AG08395 (cell line): ENCODE measurements at places on chromosomes 5 and 9.

DNA sequence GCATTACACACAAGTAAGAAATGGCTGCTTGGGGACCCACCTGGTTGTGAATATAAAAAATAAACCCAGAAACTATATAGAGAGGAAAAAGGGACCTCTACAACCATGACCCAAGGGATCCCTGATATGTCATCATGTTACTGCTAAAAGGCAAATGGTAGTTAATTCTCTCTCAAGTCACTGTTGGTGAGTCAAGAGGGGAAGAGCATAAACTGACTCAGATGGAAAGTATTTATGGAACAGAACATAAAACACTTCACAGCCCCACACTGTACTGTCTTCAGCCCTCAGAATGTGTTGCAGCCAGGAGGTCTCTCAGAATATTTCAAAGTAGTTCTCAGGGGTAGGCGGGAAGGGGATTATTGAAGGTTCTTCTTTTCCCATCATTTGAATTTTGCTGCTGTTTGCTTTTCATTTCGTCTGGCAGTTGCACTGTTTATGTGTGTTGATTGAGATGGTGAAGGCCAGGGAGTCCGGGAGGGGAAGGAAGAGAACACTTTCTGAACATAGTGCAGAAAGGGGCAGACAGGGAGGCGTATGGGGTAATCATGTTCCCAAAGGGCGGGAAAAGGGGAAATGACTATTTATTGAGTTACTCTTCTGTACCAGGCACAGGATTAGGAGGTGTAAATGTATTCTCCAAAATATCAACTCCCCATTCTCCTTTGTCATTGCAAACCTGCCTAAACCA lies 85.5 kb downstream of the TEK start:
- DNase-seq = peak; percentile 88

GRCh38 chr5:37839407-37840052 lies at the start of gene GDNF:
TSS of gene GDNF (minus strand) at chr5:37840041. CDS start at chr5:37834796, 5,245 bp downstream.
- DNase-seq = peak; percentile 65

GRCh38 chr9:98438666-98439065 lies 183.2 kb upstream of the TBC1D2 start:
- DNase-seq = no peak

DNA sequence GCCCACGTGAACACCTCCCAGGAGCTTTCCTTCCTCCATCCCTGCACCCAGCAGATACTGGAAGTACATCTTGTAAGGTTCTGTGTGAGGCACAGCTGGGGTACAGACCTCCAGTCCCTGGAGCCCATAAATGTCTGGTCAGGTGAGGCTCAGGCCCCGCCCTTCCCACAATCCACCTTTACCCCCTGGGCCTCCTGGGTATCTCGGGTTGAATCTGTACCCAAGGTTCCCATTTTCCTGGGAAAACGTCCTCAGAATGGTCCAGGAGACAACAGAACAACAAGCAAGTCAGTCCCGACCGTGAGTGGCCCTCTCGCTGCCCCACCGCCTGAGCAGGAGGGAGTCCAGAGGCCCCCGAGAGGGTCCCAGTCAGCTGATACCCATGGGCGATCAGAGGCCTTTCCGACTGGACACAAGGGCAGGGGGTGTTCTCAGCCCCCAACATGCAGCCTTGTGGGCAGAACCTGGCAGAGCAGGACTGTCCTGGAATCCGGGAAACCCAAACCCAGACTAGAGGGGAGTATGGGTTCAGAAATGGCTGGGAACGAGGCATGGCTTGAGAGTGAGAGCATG lies 4.3 kb downstream of the SPATA31E1 start:
- DNase-seq = no peak

DNA sequence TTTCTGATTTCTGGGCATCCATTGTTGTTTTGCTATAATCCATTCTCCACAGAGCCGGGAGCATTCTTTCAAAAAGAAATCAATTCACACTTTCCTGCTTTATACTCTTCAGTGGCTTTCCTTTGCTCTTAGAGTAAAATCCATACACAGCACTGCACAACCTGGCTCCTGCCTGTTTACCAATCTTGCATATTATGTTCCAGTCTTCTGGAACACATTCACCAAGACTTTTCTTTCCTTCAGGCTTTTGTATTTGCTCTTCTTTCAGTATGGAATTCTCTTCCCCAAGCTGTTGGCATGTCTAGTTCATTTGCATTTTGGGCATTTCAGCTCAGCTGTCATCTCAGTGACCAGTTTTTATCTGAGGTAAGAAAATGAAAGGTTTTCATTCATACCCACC lies 6.3 kb downstream of the RFESD start:
- no peak for DNase-seq

DNA sequence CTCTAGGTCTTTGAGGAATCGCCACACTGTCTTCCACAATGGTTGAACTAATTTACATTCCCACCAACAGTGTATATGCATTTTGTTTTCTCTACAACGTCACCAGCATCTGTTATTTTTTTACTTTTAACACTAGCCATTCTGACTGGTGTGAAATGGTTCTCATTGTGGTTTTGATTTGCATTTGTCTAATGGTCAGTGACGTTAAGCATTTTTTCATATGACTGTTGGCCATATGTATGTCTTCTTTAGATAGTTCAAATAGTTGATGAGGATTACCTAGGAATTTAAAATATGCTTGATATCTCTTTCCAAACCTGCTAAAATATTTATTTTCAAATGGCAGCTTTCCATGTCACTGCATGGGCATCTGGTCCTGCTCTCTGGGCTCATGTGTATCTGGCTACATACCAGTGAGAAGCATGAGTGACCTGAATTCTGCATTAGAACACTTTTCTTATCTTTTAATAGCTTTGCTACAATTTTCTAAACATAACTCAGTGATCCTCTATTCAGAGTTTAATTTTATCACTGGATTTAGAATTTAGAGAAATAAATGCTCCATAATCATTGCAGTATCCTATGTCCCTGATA lies 95.8 kb upstream of the ADAMTS16 start:
- no peak for DNase-seq

DNA sequence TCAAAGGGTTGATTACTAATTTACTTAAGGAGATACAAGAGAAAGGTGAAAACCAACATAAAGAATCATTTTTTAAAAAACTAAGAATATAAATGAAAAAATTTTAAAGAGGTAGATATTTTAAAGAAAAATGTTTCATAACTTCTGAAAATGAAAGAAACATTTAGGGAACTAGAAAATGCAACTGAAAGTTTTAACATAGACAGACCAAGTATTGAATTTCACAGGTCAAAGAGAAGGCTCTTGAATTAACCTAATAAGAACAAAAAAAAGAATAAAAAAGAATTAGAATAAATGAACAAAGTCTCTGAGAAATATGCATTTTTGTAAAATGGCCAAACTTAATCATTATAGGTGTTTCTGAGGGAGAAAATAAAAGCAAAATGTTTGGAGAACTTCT lies 16.1 kb upstream of the FAM174A start:
- DNase-seq = no peak

GRCh38 chr5:170903075-170903474 lies 41.3 kb downstream of the RANBP17 start:
- no peak for DNase-seq

GRCh38 chr5:73030995-73031394 lies 75.2 kb downstream of the FCHO2 start:
- DNase-seq = peak; percentile 83

DNA sequence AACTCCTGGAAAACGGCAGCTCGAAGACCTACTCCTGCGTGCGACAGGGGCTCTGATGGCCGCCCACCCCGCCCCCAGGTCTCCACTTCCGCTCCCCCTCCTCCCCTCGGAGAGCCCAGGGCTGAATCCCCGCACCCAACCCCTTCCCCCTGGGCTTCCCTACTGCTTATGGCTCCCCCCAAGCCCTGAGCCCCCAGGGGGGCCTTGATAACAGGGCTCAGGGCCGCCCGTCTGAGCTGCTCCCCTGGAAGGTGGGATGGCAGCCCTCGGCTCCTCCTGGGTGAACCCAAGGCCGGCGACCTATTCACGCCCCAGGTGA lies 30.4 kb downstream of the GLT6D1 start:
- DNase-seq = no peak

DNA sequence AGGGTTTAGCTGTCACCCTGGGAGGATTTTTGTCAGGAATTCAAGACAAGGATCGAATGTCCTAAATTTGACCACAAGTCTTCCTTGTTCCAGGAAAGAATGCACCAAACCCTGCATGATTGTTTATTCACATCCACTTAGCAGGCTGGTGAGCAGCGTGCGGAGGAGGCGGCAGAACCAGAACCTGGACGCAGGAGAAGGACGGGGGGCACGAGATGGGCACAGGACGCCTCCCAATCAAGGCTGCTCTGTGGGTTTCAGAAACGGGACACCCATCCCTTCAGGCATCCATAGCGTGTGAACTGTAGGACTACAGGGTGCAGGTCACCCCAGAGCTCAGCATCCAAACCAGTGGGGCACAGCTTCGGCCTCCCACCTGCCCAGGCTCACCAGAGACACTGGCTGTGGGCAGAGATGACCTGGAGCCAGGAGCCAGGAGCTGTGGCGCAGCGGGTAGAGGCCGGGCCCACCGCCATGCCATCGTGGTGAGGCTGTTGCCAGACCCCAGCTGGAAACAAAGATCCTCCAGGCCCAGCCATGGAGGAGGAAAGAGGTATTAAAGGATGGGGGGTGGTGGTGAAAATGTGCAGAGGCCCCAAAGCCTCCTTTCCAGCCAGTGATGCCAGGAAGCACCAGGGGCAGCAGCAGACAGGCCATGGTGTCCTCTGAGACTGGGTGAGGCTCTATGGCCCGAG lies 32.3 kb upstream of the ADAMTS2 start:
- no peak for DNase-seq

GRCh38 chr9:96020300-96020791 lies 144.9 kb downstream of the ERCC6L2 start:
- no peak for DNase-seq

- DNase-seq = peak; percentile 88
These were observed 23.4 kb downstream of the WWC1 start for GRCh38 chr5:168314735-168315411.

- no peak for DNase-seq
These were observed 993 bp upstream of the RALGDS start for GRCh38 chr9:133121915-133122550.

GRCh38 chr9:5684101-5684500 lies 55.2 kb downstream of the RIC1 start:
- no peak for DNase-seq

DNA sequence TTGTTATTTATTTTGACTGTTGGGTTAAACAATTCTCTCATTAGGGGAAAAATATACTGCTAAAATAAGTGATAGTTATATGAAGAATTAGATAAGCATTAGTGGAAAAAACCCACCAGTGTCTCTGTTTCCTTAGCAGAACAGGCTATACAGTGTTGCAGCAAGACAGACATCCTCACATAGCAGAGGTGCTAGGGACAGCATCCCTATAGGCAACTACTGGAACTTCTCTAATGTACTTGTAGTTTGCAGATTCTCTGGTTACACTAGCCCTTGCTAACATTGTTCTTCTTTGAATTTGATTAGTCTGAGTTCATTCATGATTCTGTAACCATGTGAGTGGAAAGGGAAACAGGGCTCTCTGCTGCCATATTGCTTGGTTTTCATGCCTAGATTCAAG lies 661.8 kb upstream of the RGMB start:
- peak; percentile 19 for DNase-seq

DNA sequence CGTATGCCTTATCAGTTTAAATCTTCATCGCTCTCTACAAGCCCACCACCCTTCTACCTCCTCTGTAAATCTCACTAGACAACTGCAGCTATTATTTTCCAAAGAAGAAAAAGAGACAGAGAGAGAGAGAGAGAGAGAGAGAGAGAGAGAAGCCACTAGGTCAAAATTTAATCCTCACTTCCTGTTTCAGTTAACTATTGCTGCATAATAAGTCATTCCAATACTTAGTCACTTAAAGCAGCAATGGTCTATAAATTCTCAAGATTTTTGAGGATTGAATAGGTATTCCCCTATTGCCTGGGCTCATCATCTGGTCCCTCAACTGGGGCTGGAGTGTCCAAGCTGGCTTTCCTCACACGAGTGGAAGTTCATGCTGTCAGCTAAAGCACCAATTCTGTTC lies 68.8 kb downstream of the ITGA1 start:
- DNase-seq = peak; percentile 21

- no peak for DNase-seq
These were observed 241.7 kb downstream of the EBF1 start for GRCh38 chr5:158857976-158858375.

DNA sequence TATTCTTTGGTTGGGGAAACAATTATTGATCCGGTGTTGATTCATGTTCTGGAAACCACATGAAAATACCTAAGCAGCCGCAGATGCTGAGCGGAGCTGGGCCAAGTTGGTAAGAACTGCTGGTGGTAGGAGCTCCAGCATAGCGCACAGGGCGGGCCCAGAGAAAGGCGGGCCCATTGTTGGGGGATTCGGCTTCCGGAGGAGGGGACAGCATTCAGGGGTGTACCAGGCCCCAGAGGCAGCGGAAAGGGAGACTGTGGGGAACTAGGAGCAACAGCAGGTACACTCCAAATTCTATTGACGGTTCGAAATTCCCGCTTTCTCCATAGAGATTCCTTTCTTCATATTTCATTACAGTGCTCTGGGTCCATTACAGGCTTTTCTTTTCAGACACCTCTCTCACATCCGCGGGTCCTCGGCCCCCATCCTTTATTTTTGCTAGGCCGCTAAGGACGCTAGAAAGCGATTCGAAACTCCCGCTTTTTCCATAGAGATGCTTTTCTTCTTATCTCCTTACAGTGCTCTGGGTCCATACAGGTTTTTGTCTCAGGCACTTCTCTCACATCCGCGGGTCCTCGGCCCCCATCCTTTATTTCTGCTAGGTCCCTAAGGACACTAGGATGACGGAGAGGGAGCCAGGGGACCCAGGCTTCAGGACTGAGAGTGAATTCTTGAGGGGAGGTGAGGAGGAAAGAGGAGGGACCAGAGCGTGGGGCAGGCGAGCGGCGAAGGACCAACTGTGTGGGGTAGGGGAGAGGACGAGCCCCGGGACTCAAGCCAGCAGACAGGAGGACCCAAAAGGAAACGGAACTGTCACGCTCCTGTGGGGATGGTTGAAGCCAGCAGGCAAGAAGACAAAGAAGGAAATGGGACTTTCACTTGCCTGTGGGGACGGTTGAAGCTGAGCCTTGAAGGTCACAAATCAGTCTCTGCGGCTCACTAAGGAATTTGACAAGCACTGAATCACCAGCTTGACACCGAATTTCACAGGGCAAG lies at the start of gene CCDC152:
Gene CCDC152, plus strand, starts transcription at position 213 of the 996 bp plus-strand sequence. CDS start 2,304 bp downstream, outside the sequence.
- peak; percentile 17 for DNase-seq

DNA sequence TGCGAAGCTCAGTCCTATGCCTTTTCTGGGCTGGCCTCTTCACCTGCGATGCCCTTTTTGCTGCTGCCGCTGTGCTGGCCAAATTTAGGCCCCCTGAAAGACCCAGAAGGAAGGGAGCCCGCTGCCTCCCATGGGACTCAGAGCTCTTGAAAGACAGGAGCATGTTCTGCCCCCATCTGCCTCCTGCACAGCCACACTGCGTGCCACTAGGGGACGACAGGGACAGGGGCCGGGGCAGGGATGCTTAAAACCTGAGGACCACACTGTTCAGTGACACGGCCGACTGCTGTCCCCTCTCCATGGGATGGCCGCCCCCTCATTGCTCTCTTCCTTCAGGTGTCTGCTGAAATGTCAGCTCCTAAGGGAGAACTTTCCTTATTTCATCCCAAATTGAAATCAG lies 132.4 kb downstream of the ADAMTS2 start:
- peak; percentile 46 for DNase-seq

- DNase-seq = no peak
These were observed 451.1 kb downstream of the TUSC1 start for GRCh38 chr9:25226901-25227686.

GRCh38 chr5:172801179-172801671 lies 30.2 kb upstream of the DUSP1 start:
- peak; percentile 87 for DNase-seq

GRCh38 chr9:15416880-15417279 lies 5.8 kb upstream of the SNAPC3 start:
- peak; percentile 47 for DNase-seq
